Uterus (tissue), 4 donors: ENCODE measurements at places on chromosomes 5 and 9.

DNA sequence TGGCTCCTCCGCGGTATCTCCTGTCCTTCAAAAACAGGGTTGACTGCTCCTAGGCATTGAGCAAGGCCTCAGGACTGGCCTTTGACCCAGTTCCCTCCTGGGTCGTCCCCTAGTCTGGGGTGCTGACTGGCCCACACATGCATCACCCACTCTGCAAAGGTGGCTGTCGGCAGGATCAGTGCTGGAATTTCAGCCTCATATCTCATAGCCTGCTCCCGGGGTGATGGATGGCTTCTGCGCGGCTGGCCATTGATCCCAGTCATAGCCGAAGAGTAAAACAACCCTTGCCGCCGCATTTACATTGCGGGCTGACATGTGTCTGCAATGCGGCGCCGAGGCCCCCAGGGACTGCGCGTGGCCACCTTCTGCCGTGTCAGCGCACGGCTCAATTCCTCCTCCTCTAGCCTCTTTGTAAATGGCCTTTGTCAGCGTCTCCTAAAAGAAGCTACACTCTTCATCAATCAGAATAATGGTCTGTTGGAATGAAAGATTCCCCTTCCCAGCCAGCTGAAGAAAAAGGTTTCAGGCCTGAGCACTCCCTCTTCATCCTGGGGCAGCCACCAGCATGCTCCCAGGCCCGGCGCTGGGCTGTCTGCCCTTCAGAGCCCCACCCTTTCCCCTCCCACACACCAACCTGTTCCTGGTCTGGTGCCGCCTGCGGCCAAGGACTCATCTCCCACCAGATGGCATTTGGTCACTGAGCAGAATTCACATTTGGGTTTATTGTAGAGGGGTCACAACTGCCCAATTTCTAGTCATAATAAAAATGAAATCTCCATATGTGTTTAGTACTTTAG, 159.0 kb downstream of the PJA2 start:
- no peak for DNase-seq

- peak; percentile 69 for DNase-seq
These were observed 28.4 kb upstream of the SLC12A7 start for GRCh38 chr5:1140171-1140817.

DNA sequence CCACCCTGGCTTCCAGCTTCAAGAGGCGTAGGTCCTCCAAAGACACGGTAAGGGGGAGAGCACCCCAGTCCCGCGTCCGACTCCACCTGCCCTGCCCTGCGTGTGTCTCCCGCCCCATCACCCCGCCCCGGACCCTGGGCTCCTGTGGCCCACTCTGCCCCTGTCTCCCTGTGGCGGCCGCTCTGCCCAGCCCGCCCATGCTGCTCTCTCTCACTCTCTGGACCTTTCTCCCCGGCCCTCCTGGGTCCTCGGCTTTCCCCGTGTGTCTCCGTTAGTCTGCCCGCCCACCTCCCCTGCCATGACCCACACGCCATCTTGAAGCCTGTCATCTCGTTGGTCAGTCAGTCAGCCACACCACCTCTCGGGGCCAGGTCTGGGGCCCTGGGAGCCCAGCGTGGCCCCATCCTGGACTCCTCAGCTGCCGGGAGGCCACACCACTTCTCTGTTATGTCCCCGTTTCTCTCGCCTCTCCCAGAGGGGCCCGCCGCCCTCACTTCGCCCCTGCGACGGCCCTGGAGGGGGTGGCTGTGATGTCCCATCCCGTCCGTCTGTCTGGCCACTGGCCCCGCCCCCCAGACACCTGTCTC, 4.5 kb downstream of the LRRC26 start:
- DNase-seq, result no peak

- no peak for DNase-seq
These were observed 17.2 kb downstream of the FOXD1 start for GRCh38 chr5:73431204-73431851.

DNA sequence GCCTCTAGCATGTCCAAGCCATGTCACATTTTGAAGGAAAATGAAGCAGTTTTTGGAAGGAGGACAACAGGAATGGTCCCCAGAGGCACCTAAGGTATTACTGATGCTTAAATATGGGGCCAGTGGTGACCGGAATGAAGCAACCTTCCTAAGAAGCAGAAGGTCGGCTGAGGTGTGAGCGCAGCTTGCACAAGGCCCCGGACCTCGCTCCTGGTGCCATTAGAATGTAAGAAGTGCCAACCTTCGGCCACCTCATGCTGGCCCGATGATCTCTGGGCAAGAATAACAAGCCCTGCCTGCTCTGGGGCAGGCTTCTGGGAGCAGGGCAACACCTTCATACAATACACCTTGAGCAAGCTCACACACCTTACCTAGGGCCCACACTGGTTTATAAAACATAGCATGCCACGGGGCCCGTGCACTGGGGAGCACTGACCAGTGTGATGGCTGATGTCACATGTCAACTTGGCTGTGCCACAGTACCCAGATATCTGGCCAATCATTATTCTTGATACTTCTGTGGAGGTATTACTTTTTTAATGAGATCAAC, 21.9 kb downstream of the SEMA4D start:
- DNase-seq, result no peak

GRCh38 chr5:165029099-165029870, 1523.9 kb downstream of the MAT2B start:
- DNase-seq, result no peak

DNA sequence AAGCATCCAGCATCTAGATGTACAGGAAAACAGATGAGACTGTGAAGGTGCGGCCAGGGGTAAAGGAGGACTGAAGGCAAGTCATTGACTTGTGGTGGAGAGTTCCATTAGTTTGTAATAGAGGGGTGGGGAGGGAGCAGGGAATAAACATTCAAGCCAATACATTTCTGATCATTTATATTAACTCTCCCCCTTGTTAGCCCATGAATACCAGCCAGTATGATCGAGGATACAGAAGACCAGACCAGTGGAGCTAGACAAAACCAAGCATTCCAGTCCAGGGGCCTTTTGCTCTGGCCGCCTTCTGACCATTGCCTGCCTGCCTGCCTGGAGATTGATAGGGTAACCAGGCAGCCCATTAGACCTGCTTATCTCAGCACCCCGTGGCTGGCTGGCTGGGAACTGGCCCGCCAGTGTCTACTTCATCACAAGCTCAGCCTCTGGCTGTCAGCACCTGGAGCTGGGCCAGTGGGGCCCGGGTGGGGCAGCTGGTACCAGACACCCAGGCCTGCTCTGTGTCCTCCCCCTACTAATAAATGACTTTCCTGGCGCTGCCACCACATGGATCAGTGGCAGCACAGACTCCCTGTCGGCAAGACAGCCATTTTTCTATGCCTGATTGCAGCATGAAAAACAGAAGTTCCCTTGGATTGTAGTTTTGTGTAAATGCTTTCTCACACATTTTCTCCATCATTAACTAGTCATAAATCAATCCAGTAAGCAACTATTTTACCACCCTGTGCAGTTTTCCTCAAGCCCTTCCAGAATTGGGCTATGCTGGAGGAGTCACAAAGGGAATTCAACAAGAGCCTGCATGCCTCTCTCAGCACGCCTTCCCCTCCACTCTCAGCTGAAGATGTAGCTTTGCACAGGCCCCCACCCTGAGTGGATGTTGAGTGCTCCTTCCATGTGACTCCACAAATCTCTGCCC, 181.3 kb downstream of the SNCAIP start:
- no peak for DNase-seq

- DNase-seq, result no peak
These were observed 23.5 kb upstream of the IL7R start for GRCh38 chr5:35833224-35833623.

- DNase-seq, result no peak
These were observed 197.0 kb downstream of the DRD1 start for GRCh38 chr5:175246889-175247520.

- DNase-seq, result no peak
These were observed 117.5 kb upstream of the OR13F1 start for GRCh38 chr9:104386425-104387069.

GRCh38 chr5:35672995-35673394, 55.3 kb downstream of the SPEF2 start:
- no peak for DNase-seq

- DNase-seq, result peak; percentile 63
These were observed 557 bp upstream of the PHF2 start for GRCh38 chr9:93575796-93576257.

- DNase-seq, result no peak
These were observed 81.1 kb upstream of the TNFAIP8 start for GRCh38 chr5:119274767-119275130.

DNA sequence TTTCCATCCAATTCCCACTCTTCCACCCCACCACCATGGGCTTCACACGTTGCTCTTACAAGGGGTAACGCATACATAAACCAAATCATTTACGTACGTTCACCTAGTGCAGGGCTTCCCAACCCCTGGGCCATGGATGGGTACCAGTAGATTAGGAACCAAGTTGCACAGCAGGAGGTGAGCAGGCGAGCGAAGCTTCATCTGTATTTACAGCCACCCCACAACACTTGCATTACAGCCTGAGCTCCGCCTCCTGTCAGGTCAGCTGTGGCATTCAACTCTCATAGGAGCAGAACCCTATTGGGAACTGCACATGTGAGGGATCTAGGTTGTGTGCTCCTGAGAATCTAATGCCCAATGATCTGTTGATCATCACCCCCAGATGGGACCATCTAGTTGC, 82.3 kb downstream of the CEMIP2 start:
- DNase-seq, result no peak

DNA sequence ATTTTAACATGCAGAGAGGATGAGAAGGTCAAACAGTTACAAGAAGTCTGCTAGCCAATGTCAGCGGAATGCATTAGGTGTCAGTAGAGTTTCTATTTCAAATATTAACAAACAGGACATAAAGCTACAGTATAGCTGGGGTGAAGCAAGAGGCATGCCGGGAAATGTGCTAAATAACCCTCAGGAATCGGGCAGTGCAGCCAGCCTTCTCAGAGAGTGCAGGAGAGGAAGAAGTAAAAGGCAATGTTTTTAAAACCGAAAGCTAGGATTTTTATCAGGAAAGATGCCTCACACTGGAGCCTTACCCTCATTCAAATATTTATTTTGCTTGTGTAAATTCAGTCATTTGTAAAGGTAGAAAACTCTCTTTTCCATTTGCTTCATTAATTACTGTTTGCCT, 59.1 kb upstream of the SH3GL2 start:
- no peak for DNase-seq

DNA sequence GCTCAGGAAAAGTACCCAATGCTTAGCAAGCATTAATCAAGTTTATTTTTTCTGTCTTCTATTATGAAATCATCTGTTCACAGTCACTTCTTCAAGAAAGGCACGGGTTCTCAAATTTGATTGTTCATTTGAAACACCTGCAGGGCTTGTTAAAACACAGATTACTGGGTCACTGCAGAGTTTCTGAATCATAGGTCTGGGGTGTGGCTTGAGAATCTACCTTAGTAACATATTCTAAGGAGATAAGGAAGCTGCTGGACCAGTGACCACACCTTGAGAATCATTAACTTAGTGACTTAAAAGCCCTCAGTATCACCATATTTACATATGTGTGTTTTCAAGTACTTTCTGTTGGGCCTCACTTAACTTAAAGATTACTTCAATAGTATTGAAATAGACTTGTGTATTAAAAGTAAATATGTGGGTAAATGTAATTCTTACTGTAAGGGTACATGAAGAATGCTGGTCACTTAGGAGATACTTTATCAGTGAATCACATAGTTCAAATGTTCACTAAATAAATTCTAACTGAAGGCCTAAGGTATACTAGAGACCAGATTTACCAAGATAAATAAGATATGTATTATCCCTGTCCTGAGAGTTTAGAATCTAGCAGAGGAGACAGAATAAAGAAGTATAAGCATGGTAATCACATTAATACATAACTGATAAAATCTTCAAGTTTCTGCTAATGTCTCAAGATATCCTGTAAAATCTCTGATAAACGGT, 1342.1 kb upstream of the C9orf72 start:
- no peak for DNase-seq

GRCh38 chr5:115586525-115587146, 15.6 kb downstream of the TICAM2 start:
- no peak for DNase-seq

DNA sequence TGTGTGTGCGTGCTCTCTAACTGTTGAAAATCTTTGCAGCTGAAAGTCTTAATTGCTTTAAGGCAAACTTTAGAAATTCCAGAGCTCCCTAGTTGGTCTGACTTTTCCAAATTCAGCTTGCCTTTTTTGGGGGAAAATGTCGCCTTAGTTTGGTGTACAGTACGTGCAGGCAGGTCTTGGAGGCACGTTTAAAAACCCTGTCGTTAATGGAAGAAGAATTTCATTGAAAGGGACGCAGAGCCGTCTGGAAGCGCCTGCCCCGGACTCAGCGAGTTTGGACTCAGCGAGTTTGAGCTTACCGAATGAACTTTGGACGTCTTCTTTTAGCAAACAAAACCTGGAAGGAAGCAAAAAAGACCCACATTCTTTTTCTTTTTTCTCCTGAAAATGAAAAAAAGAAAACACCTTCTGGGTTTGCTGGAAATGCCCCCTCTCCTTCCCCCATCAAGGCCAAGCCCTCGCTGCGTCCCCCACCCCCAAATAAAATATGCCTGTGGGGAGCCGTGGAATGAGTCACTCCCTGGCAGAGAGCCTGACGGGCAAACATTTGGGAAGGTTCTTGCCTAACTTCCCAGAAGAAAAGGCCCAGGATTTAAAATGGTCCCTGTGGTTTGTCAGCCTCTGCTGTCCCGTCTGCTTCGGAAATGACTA, 1.5 kb downstream of the NEK6 start:
- peak; percentile 85 for DNase-seq

DNA sequence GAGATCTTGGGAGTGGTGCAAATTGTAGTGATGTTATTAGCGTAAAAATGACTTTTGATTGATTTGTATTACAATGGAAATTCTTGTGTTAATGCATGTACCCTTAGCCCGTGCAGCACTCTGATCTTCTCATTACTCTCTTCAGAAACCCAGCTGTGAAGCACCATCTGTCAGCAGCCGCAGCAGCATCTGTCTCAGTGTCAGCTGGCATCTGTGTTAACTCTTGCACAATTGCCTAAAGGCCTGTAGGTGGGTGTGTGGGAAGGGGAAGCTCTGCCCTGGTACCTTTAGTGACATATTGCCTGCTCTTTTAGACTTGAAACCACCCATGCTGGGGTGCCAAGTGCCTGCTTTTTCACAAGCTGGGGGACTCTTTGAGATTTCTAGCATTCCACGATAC, 101.3 kb downstream of the FBXL7 start:
- DNase-seq, result no peak

DNA sequence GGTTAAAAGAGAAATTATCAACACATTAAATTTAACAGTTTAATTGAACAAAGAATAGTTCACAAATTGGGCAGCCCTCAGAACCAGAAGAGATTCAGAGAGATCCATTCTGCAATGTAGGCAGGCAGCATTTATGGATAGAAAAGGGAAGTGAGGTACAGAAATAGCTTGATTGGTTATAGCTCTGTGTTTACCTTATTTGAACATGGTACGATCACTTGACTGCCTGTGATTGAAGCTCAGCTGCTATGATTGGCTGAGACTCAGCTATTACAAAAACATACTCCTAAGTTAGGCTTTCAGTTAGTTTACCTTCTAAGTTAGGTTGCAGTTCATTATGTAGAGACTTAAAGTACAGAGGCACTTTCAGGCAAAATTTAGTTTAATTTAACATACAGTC, 7.3 kb downstream of the CNTRL start:
- DNase-seq, result no peak
